ENCODE measurements at places on chromosomes 3 and 15.

DNA sequence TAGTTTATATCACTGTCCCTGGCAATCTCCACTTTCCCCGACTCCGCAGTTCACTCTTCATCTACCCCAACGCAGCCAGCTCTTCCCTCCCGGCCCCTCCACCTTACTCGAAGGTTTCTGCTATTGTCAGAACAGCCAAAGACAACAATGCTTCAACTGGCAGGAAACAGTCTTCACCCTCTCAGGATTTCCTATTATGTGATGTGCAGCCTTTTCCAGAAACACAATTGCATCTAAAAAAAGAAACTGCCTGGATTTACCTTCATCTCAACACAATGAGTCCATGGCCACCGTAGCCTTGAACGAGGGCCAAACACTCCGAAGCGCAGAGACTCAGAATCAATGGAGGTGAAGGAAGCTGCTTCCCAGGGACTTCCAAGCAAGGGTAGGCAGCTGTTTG is 182.1 kb upstream of the TSC22D2 start:
- no peak for DNase-seq

- peak; percentile 8 for DNase-seq
Measured at GRCh38 chr3:125512135-125512920, 7.7 kb downstream of the SNX4 start.

DNA sequence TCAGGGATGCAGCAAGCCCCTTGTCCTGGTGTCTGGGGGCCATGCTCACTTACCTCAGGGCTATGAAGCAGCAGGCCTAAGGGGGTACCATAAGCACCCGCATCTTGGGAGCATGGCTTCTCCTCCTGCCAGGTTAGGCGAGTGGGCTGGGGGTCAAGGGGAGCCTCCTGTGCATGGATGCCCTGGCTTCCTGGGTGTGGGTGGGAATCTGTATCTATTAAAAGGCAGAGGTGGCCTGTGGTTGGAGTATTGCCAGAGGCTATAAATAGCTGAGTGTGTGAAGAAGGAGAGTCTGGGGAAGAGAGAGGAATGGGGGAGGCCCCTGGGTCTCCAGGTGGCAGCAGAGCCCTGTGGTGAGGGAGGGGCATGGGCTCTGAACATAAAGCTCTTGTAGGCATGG is 19.5 kb downstream of the ACVR2B start:
- no peak for DNase-seq

DNA sequence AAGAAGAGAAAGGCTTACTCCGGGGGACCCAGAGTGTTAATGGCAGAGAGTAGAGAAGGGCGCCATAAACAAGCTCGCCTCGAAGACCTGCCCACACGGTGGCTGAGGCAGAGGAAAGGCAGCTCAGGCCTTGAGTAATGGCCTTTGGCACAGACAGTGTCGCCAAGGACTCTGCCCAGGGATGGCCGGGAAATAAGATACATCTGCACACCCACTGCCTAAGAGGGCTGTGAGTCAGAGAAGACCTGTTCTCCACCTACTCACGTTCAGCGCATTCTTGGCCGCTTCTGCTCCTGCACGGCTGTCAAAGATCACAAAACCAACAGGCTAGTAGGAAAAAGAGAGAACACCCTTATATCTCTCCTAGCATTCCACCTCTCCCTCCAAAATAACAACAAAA is 26.2 kb downstream of the RBPMS2 start:
- no peak for DNase-seq

DNA sequence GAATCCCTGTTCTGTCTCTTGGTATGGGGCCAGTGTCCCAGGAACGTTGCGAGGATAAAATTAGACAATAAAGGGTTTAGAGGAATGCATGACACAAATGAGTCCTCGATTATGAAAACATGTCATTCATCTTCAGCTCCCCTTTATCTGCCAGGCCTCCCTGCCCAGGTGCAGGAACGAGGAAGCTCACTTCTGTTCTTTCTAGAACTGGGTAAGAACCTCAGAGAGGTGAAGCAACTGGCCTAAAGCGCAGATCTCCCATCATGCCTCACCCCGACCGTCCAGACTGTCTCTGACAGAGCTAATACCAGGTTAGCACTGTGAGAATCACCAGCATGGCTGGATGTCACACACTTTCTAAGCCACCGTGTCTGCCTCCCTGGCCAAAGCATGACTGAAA is 1.5 kb upstream of the ITIH1 start:
- no peak for DNase-seq

DNA sequence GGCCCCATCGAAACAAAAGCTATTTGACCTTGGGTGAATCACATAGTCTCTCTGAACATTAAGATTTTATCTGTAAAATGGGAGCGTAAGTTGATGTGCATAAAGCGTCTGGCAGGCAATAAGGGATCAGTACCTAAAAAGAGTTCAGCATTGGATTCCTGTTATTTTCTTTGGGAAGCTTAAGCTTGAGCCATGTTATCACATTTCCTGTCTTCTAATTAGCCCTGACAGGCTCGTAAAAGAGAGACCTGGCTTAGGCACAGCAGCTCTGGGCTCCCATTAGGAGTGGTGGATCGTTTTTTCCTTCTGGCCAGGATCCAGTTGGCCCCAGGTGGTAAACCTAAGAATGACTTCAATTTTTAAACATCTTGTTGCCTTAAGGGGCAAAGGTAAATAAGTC is 26.0 kb upstream of the CA12 start:
- no peak for DNase-seq

DNA sequence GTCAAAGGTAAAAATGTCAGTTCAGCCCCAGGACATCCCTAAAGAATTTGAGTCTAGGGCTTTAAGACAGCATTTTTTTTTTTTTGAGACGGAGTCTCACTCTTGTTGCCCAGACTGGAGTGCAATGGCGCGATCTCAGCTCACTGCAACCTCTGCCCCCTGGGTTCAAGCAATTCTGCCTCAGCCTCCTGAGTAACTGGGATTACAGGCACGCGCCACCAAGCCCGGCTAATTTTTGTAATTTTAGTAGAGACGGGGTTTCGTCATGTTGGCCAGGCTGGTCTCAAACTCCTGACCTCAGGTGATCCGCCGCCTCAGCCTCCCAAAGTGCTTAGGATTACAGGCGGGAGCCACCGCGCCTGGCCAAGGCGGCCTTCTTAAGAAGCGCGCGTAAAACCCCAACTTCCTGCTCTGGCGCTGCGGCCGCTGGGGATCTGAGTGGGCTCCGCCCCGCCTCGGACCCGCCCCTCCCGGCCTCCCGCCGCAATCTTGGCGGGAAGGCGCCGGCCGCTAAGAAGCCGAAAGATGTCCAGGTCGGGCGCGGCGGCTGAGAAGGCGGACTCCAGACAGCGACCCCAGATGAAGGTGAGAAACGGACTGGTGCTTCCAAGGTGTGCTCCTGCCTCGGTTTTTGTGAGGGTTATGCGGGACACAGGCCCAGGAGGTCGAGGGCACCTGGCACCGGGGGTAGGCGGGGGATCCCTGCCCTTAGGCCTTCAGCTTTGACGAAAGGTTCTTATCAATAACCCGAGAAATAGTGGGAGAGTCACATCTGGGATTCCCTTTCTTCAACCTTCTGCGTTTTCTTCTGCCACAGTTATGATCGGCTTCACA is at the start of gene WDR76:
Gene WDR76, plus strand, starts transcription at position 495 of the 834 bp plus-strand sequence. Its CDS starts 31 bp downstream, at position 526.
- DNase-seq: peak; percentile 66

DNA sequence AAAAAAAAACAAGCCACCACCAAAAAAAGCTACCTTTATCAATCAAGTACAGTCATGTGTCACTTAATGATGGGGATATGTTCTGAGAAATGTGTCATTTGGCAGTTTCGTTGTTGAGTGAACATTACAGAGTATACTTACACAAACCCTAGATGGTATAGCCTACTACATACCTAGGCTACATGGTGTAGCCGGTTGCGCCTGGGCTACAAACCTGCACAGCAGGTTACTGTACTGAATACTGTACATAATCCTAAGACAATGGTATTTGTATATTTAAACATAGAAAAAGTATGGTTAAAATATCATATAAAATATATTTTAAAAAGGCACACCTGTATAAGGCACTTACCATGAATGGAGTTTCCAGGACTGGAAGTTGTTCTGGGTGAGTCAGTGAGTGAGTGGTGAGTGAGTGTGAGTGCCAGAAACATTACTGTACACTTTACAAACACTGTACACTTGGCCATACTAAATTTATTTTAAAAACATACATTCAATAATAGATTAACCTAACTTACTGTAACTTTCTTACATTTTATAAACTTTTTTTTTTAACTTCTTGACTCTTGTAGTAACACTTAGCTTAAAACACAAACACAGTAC is 25.9 kb upstream of the JMJD7 start:
- no peak for DNase-seq

DNA sequence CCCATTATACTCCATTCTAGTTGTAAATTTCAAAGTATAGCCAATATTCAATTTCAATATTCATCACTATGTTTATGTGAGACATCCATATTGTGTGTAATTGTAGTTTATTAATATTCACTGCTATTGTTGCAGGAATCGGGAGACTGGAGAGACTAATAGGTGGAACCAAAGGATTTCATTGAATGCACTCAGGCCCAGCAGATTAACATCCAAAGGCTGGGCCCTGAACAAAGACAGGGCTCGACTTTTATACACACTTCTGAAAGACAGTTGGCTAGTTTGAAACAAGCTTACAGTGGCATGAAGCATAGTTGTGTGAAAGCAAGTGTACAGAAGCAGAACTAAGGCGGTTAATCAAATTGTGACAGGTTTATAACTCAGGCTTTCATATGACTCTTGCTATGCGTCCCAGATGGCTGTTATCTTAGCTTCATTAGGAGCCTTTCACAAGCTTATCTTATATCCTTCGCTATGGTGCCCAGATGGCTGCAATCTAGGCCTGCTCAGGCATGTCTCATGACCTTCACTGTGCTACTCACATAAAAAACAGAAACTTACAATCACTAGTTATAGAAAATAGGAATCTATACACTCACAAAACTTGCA is 1038.8 kb upstream of the EPHA6 start:
- DNase-seq: no peak

- DNase-seq: no peak
Measured at GRCh38 chr15:78382114-78382880, 42.1 kb downstream of the CRABP1 start.

DNA sequence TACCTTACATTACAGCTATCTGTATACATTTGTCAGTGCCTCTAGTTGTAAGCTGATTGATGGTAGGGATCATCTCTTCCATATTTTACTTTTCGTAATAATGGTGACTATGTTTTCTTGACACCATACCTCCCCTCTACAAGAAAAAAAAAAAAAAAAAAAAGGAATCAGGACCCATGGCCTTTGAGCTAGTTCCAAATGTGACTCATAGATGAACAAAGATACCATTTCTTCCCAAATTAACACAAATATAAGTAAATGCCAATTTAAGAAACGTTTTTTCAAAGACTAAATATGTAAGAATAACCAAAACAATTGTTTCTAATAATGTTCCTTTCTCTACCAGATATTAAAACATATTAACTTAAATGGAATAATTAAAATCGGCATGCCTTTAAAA is 23.1 kb downstream of the UBE3A start:
- DNase-seq: no peak

- DNase-seq: no peak
Measured at GRCh38 chr15:74795966-74796625, 14.2 kb downstream of the CSK start.

- no peak for DNase-seq
Measured at GRCh38 chr3:71881041-71881440, 96.1 kb upstream of the PROK2 start.

DNA sequence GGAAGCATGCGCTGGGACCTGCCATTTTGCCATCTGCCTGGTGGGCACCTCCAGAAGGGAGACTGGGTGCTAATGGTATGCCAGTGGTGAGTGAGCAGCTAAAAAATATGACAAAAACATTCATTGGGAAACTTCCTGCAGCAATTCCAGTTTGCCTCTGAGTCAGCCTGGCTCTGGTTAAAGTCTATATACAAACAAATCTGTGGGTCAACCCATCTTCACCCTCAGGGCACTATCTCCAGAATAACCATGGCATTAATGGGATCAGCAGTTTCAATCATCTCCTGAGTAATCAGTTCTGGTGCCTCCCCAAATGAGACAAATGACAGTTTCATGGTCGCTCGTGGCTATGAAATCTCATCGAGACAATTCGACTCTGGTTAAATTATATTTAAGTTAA is 21.5 kb downstream of the FRMD4B start:
- no peak for DNase-seq

- no peak for DNase-seq
Measured at GRCh38 chr3:190426806-190427507, 22.7 kb downstream of the TMEM207 start.

GRCh38 chr3:78880603-78881461 is 887.0 kb downstream of the ROBO1 start:
- DNase-seq: no peak

DNA sequence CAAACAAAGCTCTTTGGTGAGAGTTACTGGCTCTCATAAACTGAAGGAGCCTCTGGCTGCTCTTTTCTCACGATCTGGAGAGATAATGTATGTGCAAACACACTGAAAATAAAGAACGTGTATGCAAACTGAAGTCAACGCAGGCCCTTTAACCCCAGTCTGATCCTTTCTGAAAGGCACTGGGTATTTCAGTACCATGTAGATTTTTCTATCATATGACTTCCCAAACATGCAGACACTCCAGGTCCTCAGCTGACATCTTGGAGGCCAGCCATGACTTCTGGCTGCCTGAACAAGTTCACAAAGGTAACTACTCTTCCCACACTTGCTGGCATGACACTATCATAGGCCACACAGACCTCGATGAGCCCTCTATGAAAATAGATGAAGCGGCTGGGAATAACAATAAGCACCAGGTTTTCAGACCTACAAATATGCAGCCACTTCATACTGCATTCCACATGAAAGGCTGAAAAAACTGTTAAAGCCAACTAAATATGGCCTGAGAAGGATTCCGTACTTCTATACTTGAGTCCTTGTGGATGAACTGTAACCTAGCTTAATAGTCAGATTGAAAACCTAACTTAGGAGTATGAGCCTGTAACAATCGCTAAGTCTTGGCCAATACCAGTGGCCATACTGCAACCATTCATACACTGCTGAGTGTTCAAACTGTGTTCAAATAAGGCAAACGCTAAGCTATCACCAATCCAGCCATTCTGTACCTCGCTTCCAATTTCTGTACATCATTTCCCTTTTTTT is 121.3 kb downstream of the THRB start:
- DNase-seq: no peak

DNA sequence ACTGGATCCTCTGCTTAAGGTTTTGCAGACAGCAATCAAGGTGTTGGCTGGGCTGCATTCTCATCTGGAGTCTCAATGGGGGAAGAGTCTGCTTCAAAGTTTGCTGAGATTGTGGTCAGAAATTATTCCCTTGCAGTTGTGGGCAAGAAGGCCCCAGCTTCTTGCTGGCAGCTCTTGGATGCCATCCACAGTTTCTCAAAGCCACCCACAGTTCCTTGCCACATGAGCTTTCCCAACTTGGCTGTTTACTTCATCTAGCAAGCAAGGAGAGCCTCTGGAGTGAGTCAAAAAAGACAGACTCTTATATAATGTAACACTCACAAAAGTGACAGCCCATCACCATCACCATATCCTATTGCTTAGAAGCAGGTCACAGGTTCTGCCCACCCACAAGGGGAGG is 62.1 kb upstream of the ABHD2 start:
- DNase-seq: no peak

All from NCI-H1436 treated with DMSO at 0.1 percent for 48 hours (cell line).